ENCODE measurements at places on chromosomes 1 and 21.

- peak; percentile 20 for DNase-seq
These were observed 1.5 kb upstream of the SCP2 start for GRCh38 chr1:52925571-52926005.

- DNase-seq = no peak
These were observed 1.5 kb upstream of the CLCNKA start for GRCh38 chr1:16020325-16020724.

DNA sequence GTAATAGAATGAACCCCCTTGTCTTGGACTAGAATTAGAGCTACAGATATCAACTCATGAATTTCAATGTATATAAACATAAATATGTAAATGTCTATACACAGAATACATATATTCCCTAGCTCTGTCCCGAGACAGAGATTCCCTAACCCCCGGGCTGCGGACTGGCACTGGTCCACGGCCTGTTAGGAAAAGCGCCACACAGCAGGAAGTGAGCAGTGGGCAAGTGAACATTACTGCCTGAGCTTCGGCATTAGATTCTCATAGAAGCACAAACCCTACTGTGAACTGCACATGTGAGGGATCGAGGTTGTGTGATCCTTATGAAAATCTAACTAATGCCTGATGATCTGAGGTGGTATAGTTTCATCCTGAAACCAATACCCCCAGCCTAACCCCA lies 51.2 kb downstream of the PIK3R3 start:
- DNase-seq = no peak

DNA sequence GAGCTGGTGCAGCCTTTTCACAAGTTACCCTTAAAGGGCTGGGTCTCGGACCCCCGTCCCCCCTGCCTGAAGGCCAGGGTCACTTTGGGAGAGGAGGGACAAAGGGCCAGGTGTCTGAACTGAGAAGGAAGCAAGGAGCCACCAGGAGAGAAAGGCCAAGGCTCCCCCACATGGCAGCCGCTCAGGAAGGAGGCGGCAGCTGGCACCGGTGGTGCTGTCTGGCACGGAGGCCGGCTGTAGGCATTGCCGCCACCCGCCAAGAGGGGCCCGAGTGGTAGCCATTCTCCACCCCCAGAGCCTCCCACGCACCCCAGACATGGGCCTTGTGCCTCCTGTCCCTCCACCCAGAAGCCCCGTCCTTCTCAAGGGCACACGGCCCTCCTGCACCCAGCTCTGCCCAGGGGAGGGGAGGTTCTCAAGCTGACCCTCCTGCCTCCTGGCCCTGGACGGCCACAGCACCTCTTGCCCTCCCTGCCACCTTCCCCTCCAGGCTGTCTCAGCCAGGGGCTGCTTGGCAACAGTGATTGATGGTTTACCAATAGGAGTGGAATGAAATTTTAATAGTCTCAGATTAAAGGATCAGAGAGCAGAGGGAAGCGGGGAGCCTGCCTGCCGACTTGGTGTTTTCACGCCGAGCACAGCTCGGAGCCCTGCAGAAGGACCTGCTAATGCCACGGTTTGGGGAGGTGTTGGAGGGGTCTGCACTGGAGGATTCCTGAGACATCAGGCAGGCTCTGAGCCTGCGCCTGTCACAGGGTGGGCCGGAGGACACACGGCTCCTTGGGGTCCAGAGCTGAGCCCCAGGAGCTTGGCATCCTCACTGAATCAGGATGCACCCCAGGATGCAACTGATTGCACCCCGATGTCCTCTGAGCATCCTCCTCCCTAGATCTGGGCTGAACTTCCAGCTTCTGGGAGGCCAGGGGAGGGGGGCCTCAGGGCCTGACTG lies 211.9 kb upstream of the VAMP3 start:
- no peak for DNase-seq

DNA sequence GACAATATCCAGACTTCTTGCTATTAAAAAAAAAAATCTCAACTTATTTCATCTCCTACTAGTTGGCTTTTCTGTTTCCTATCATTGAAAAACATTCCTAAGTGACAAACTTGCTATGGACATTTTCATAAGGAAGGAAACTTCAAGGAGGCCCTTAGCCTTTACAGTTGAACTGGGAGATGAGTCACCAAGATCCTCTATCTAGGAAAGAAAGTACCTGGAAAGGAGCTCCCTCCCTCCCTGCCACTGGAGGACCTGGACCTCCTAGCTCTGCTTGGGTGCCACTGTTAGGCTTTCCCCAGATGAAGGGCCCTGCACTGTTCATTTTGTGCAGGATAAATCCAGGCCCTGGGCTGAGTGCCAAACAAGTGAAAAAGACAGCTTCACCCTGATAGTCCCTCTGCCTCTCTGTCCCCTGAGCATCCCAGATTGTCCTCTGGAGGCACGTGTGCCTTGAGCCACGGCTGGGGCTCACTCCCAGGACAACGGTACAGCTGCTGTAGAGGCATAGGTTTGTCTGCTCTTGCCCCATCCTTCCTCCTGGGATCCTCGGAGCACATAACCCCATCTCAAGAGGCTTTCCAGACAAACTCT lies 40.2 kb upstream of the SOX13 start:
- DNase-seq = no peak

- DNase-seq = peak; percentile 39
These were observed 86.0 kb upstream of the GNG4 start for GRCh38 chr1:235735621-235736020.

DNA sequence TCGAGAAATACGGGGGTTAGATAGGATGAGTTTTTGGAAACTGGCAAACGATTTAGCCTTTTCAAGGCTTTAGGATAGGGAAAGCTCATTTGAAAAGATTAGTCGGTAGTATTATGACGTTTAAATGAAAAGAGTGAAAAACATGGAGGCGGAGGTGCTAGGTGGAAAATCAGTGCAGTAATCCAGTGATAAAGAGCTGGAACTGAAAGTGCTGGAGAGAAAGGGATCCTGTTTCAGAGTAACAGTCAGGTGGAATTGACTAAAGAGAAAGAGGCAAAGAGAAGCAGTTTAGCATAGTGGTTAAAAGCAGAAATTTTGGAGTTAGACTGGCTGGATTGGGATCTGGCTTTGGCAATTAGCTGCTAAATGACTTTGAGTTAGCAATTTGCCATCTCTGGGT lies 945 bp downstream of the WDR3 start:
- DNase-seq = no peak

GRCh38 chr1:45009956-45010854 lies 919 bp downstream of the HECTD3 start:
- DNase-seq = no peak

GRCh38 chr1:192866241-192866868 lies 57.5 kb downstream of the RGS2 start:
- DNase-seq = no peak

GRCh38 chr1:61056196-61056572 lies 26.2 kb upstream of the NFIA start:
- no peak for DNase-seq

- peak; percentile 87 for DNase-seq
These were observed 19.4 kb downstream of the ZBTB40 start for GRCh38 chr1:22471078-22471477.

GRCh38 chr1:59678493-59679228 lies 136.1 kb upstream of the HOOK1 start:
- peak; percentile 92 for DNase-seq
